ENCODE measurements at places on chromosomes 7 and 10. TPM values are rescaled to one million over a fixed set of nuclear protein-coding genes. Genes with fewer than 3 reads are reported as not detected.
A peak's percentile ranks its signal among the peaks of the same experiment; 100 is the strongest.

- peak; percentile 47 for DNase-seq
These were observed 449.0 kb upstream of the IGFBP3 start for GRCh38 chr7:46369933-46370654.

Gene UCN3
- not detected for total RNA-seq

GRCh38 chr10:71068861-71069271, 143.5 kb upstream of the UNC5B start:
- DNase-seq = peak; percentile 82

DNA sequence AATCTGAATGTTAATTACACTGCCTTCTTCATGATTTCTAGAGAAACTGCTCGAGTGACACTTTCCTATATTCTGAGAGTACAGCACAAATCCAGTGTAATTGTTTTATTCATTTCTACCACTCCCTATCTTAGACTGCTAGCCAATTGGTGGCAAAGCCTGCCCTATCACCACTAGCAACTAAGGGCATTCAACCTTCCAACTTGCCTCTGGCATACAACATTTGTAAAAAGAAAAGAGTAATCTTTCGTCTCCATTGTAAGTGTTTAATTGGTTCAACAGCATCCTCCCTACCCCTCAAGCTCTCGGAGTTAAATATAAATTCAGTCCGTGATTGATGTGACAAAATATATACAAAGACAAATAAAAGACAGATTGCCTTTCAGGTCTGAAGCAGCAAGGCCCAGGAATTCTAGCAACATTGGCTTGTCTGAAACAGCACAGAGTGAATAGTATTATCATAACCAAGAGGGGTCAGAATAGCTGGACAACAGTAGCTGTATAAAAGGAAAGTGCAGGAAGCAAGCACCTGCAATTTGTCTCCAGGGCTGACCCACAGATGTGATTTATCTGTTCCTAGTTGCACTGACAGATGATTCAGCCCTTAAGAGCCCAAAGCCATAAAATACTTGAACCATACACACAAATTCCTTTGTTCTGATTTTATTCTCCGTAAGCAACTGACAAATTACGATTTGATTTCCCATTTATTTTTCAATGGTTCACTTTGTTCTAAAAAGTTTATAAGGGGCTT, 47.6 kb upstream of the ANKRD1 start:
- no peak for DNase-seq

Gene PLAC9
- not detected for total RNA-seq

- DNase-seq = no peak
These were observed 3.7 kb downstream of the SAMD8 start for GRCh38 chr10:75115137-75115536.

DNA sequence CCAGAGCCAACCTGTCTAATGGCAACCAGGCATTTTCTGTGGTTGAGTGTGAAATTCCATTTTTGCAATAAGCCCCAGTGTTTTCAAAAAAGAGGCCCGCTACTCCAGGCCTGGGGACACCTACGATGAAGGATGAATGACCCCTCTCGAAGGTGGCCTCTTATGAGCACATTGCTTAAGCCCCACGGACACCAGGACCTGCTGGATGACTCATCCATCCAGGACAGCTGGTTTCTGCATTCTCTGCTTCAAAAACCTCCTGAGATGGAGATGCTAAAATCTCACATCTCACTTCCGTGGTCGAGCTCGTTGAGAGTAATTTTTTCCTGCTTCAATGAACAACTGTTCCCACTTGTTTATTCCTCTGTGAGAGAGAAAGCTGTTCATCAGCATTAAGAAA, 150.2 kb upstream of the FZD8 start:
- DNase-seq = no peak

Data from bronchial epithelial cell (primary cell).